ENCODE measurements at places on chromosomes 2 and 18.
A peak's percentile ranks its signal among the peaks of the same experiment; 100 is the strongest.

DNA sequence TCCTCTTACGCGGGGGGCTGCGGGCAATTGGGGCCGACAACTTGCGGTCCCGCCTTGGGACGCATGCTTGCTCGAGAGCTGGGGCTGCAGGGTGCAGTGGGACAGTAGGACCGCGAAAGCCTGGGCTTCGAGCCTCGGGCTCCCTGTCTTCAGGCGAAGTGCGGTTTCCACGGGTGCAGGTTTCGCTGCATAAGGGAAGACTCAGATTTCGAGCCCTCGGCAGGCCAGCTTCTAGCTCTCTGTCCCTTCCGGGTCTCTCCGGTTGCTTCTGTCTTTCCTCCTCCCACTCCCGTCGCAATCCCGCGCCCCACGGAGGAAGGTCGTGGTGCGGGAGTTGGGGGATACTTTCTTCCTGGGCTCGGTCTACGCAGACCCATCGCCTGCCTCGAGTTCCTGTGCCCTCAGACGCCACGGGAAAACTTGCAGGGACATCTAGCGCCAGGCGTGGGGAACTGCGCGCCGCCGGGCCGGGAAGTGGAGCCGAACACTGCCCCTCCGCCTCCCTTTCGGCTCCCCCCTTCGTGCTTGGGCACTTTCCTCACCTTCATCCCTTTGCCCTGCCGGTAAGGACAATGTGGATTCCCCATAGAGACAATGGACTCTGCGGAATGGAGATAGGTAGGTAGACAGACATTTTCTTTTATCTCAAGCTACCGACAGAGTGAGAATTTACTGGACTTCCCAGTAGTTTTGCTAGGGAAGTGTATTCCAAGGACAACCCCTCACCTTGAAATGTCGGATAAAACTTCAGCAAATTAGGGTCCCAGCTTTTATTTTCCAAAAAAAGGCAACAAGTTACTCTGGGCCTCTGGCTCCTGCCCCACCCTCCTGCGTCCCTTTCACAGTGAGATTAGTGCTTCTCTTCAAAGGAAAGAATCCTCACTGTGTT lies 4.2 kb upstream of the HOXD13 start:
- DNase-seq, result no peak

DNA sequence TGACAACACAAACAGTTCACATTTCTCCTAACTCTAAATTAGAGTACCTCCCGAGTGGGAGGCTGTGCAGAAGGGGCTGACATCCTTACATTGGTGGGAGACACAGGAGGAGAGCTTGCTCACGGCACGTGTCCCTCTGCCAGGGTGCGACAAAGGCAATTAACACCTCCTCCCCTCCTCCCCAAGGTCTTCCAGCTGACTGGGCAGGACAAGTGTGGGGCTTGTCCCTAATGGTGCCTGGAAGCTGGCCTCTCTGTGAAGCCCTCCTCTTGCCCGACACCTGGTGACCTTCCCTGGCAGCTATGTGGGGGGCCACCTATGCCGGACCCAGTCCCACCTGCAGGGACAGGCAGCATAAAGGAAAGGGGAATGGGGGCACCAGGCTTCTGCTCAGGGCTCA lies 57.0 kb downstream of the FAM168B start:
- no peak for DNase-seq

DNA sequence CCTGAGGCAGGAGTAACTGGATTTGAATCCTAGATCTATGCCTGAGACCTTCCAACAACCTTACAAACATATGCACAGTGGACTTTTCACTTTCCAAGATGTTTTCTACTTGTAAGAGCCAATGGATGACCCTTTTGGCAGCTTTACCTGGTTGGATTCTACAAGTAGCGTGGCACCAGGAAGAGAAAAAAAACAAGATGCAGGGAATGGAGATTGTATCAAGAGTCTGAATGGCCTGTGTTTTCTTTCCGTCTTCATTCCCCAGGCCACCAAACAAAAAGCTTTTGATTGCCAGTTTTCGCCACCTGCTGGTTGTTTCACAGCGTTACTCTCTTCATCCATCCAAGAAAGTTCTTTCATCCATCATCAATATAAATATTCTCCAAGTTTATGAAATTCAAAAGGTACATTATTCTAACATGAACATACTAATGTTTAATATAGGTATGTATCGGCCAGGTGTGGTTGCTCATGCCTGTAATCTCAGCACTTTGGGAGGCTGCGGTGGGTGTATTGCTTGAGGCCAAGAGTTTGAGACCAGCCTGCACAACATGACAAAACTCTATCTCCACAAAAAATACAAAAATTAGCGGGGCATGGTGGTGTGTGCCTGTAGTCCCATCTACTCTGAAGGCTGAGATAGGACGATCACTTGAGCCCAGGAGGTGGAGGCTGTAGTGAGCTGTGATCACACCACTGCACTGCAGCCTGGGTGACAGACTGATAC lies 3.5 kb upstream of the BCL2 start:
- peak; percentile 90 for DNase-seq

DNA sequence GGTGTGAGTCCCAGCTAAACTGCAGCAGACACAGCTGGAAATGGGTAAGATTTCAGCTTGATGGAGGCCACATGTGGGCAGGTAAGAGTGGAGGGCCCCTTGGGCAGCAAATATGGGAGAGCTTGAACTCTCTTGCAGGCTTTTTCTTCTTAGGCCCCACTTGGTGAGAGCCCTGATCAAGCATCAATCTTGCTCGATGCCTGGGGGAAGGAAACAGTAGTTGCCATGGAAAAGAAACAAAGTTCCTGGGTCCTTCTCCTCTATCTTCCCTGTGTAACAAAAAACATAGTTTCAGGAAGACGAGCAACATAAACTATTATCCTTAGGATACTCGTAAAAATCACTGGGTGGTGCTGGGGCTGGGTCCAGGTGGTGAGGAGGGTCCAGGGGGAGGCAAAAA lies 42.9 kb downstream of the KIAA1328 start:
- no peak for DNase-seq

DNA sequence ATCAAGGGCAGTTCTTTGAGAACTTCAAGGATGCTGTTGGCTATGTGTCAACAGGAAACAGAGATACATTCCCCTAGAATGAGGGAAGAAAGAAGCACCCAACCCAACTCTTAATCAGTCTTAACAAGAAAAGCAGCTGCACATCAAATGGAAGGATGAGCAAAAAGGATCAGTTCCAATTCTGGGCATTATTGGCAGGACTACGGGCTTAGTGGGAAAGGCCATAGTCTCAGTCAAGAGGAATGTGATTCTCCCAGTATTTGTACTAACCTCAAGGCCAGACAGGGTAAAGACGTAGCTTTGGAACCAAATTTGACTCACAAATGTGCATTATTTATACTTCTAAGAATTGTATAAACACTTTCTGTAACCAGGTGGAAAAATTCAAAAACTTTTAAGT lies 18.2 kb downstream of the BMP10 start:
- DNase-seq, result no peak

- no peak for DNase-seq
These were observed 153.3 kb upstream of the ZSWIM2 start for GRCh38 chr2:187002242-187002641.

- peak; percentile 14 for DNase-seq
These were observed 4.1 kb upstream of the ITPRIPL1 start for GRCh38 chr2:96320728-96321622.

DNA sequence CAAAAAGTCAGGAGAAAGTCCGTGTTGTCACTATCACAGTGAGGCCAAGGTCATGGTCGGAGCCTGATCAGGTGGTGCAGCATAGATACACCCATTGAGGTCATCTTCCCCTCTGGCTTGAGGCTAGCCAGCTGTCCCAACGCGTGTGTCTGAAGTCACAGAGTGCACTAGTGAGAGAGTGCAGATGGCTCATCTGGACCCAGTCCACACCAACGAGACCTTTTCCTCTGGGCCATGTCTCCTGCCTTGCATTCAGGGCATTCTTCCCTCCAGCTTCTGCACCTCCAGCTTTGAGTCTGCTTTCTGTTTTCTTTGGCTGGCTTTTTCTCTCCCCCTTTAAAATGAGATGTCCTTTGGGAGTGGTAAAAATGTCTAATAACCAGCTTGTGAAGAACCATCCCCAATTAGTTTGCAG lies 146.9 kb downstream of the TDRD15 start:
- no peak for DNase-seq

DNA sequence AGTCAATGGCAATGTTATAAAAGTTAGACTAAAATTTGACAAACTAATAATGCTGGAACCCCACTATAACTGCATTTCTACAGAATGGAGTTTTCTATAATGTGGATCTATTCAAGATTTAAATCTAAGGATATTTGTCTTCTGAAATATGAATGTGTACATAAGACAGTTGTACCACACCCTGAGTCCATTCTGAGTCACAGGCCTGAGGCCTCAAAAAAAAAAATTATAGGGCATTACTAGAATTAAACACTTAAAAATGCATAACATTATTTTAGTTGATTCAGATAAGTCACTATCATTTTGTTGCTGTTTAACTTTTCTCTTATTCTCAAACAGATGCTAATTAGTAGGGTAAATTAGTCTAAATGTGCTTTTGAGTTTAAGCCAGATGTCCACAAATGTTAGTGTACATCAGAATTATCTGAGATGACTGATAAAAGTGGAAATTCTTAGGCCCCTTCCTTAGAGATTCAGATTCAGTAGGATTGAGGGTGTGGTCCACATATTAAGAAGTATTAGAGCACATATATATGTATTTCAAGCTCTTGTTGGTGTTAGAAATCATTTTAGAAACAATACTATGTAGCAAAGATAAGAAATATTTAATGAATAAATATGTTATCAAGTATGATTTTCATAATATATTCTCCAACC lies 42.4 kb upstream of the COL5A2 start:
- no peak for DNase-seq

DNA sequence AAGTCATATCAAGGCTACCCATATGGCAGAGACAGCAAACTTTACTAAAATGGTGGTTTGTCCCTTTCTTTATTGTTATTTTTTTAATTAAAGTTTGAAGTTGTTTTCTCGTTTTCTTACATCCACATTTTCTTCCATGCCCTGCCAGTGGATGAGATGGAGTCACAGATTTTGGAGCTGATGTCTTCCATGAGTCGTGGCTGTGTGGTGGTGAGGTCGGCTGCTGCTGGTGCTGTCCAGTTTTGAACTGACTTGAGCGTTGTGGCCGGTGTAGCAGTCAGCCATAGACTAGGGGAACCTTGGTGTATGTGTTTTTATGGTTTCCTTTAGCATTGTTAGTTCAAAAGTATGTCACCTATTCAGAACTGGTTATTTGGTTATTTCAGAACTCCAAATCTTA lies 182.8 kb downstream of the SH3RF3 start:
- no peak for DNase-seq

DNA sequence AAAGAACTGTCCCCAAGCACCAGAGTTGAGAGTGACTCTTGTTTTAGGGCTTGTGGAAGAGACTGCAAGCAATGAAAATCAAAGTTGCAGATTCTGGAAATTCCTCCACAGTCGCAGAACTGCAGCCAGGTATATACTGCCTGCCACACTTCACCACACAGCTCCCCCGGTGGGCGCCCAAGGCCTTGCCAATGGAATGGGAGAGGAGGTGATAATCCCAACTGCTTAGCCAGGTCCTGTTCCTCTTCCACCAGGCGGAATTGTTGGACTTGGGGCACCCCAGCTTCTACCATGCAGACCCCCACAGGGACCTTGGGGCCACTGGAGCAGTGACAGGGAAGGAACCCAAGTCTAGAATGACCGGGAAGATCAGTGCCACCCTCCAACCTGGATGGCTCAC lies 4.8 kb upstream of the PDIA6 start:
- no peak for DNase-seq

DNA sequence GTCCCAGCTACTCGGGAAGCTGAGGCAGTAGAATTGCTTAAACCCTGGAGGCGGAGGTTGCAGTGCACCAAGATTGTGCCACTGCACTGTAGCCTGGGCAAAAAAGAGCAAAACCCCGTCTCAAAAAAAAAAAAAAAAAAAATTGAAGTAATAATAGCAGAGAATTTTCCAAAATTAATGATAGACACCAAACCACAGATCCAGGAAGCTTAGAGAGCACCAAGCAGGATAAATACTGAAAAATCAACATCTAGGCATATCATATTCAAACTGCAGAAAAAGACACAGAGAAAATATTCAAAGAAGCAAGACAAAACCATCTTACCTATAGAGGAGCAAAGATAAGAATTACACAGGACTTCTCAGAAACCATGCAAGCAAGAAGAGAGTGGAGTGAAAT lies 33.5 kb downstream of the BUB1 start:
- no peak for DNase-seq

DNA sequence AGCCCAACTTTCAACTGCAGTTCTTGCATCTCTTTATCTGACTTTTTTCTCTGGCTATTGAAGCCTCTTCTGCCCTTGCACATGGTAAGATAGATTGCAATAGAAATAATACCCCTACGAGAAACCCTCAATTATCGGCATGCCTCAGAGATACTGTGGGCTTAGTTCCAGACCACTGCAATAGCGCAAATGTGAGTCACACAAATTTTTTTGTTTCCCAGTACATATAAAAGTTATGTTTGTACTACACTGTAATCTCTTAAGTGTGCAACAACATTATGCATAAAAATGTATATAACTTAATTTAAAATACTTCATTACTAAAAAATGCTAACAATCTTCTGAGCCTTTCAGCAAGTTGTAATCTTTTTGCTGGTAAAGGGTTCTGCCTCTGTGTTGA lies 124.7 kb downstream of the PDE1A start:
- DNase-seq, result no peak

Measured in GF-D8 (cell line).